ENCODE measurements at places on chromosomes 6 and 20.
A peak's percentile ranks its signal among the peaks of the same experiment; 100 is the strongest.

GRCh38 chr6:87151471-87151780, 3.9 kb upstream of the ZNF292 start:
- DNase-seq = no peak

DNA sequence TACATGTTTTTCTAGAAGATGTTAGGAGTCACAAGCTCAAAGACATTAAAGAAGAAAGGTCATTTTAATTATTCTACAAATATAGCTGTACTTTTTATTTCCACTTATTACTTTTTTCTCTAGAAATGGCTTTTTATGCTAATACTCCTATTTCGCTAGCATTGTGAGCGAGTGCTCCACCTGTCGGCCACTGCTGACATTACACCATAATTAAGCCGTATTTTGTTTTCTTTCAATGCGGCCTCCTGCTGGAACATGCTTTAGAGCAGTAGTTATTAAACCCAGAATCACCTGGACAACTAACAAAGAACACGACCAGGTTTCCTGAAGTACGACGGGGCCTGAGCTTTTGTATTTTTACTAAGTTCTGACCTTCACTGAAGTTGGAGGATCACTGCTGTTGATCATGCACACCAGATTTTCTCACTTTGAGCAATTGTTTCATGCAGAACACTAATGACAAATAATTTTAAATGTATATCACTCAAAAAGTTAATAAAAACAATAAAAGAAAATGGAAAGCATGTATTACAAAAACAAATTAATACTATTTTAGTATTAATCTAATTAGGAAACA, 74.1 kb upstream of the PAK5 start:
- DNase-seq = peak; percentile 67

DNA sequence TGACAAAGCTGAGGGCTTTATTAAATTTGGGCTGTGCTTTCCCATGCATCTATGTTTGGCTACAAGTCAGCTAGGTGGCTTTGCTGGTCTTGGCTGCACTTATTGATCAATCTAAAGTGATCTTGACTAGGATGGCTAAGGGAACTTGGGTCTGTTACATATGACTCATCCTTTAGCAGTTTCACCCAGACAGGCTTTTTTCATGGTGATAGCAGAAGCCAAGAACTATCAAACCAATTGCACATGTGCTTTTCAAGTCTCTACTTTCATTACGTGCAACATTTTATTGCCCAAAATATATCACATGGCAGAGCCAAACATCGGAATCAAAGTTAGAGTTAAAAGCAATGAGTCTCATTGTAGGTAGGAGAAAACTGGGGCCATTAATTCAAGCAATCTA, 626.3 kb downstream of the TENT5A start:
- DNase-seq = no peak

DNA sequence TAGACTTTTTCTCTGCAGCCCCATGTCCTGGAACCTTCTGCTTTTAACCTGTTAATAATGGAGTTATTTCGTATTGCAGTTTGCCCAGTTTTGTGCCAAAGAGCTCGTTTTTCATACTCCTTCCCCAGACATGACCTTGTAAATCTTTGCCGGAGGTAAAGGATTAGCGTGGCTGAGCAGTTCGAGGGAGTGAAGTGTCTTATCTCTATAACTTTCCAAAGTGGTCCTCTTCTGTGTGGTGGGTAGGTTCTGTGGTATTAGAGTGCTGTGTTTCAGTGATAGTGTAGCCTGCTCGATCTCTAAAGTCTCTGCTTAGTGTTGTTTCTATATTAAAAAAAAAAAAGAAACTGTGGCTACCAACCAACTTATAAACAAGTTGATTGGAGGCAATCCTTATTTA, 67.5 kb downstream of the FARS2 start:
- DNase-seq = no peak

DNA sequence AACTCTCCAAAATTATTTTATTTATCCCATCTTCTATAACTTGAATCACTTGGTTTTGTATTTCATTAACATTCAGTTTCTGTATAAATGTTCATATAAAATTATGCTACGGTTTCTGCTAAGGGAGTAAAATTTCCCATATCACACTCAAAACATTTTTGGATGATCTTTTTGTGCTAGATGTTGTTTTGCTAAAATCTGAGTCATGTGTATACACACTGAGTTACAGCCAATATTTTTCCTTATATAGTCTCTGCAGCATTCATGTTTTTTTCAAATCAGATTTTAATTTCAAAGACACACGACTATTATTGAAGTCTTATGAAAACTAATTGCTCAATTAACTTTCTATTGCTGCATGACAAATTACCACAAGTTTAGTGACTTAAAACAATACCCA, 54.3 kb upstream of the SLC2A12 start:
- no peak for DNase-seq

GRCh38 chr6:79536585-79536953, 661 bp downstream of the LCA5 start:
- DNase-seq = peak; percentile 33

- no peak for DNase-seq
These were observed 2.9 kb downstream of the GSS start for GRCh38 chr20:34952671-34953070.

- DNase-seq = no peak
These were observed 87.4 kb downstream of the NOL4L start for GRCh38 chr20:32497589-32498224.

DNA sequence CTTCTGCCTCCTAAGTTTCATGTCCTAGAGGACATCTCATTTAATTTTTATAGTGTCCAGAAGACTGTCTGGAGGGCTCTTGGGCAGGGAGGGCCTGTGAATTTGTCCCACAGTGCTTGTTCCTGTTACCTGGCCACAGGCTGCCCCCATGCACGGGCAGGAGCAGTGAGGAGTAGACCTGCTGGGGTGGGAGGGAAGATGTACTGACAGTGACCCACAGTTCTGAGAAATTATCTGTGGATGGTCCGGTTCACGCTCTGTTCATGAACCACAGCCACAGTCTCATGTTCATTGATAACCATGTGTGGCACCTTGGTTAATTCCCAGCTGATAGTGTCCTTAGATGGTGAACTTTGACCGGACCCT, 18.8 kb upstream of the ZNF831 start:
- no peak for DNase-seq

DNA sequence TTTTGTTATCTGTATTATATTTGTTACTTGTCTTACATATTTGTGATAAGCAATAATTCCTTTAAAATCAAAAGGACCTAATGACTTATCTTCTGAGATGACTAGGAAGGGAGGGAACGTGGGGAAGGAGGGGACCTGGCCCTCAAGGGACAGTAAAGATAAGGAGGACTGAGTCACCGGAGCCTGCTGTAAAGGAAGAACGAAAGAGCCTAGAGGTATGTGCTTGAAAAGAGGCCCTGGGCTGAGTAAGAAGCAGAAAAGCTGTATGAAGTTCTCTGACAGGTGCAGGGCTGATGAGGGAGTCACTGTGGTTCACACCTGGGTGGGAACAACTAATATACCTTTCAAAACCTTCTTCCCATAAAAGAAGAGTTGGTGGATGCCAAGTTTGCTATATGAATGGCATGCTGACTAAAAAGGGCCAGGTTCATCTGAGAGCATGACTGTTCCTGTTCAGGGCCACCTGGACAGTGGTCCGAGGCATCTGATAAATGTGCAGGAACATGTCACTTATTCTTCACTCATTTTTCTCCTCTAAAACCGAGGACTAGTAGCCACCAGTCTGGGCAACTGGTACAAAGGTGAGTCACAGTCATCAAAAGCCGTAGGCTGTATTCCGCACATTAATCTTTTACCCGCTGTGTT, 111.3 kb downstream of the TNFAIP3 start:
- DNase-seq = no peak

DNA sequence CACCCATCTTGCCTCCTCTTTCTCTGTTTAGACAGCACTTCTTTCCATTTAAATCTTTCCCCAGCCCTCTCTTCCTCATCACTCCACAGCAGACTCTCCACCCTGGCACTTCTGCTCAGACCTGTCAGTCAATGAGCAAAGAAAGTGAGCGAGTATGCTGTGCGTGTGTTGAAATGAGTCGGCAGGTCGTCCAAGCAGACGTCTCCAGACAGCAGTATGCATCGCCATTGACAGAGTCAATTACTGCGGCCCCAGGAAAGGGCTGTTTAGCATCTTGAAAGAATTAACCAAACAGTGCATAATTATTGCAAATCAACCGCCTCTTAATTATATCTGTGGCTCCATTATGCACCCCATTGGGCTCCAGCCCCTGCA, 54.8 kb upstream of the KCNG1 start:
- DNase-seq = no peak

- no peak for DNase-seq
These were observed 82.7 kb downstream of the PSMG4 start for GRCh38 chr6:3341467-3341866.

DNA sequence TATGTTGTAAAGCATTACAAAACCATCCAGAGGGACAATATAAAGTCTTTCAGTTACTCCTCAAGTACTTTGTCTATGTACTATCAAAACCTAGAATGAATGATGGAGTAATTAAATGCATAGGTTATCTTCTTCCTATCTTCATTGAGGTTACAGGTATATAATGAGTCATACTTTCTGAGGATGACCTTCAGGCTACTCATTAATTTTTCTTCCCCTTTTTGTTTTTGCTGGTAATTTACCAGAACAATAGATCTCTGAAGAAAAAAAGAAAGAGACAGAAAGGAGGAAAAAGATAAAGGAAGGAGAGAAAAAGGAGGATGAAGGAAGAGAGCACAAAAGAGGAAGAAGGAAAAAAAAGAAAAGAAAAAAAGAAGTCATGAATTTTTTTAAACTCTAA, 398.4 kb downstream of the TBC1D32 start:
- DNase-seq = no peak

GRCh38 chr6:34052071-34052825, 93.6 kb downstream of the GRM4 start:
- DNase-seq = no peak

All from pancreas (tissue), 10 donors.